ENCODE measurements at places on chromosomes 4 and X. TPM values are rescaled to one million over a fixed set of nuclear protein-coding genes. Genes with fewer than 3 reads are reported as not detected.

Gene CT45A5
- total RNA-seq, result not detected

Gene TRPC5OS
- not detected for total RNA-seq

- DNase-seq, result no peak
These were observed 43.8 kb upstream of the ARHGAP24 start for GRCh38 chr4:85431156-85431555.

Gene TMEM154
- 13.2 TPM for total RNA-seq

Gene SMIM31
- total RNA-seq, result not detected

- DNase-seq, result peak; percentile 30
These were observed 165.6 kb upstream of the HCCS start for GRCh38 chrX:10945498-10945897.

- peak; percentile 54 for DNase-seq
These were observed 69.5 kb downstream of the LARP1B start for GRCh38 chr4:128130621-128131020.

GRCh38 chr4:176839656-176840055 is 46.9 kb upstream of the VEGFC start:
- no peak for DNase-seq

Gene AFM
- not detected for total RNA-seq

- no peak for DNase-seq
These were observed 803.4 kb downstream of the TRIML1 start for GRCh38 chr4:188942606-188943005.

Gene F8A3
- not detected for total RNA-seq

DNA sequence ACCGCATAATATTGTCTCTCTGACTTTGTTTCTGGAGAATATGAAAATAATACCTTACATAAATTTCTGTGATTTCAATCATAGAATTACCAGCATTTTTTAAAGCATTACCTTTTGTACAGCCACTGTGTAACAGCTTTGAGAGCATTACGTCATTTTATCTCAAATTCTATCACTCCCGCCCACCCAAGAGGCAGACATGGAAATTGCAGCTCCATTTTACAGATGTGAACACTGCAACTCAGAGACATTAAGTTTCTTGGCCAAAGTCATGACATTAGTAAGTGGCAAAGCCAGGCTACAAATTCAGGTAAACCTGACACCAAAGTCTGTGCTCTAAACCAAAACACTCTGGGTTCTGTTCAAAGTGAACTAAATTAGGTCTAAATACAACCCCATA is 33.6 kb upstream of the KDR start:
- no peak for DNase-seq

Gene MAGEA1
- total RNA-seq, result not detected

Gene KLHL13
- total RNA-seq, result 3.1 TPM

- DNase-seq, result no peak
These were observed 177.5 kb downstream of the ZIC3 start for GRCh38 chrX:137743414-137743813.

Gene CSN1S1
- total RNA-seq, result not detected

- no peak for DNase-seq
These were observed 15.5 kb upstream of the ESX1 start for GRCh38 chrX:104270212-104270611.

Gene USP17L18
- total RNA-seq, result not detected

Gene GABRG1
- not detected for total RNA-seq

GRCh38 chrX:30777575-30777974 is 111.5 kb downstream of the TAB3 start:
- no peak for DNase-seq

Gene PCDH11X
- 0.31 TPM for total RNA-seq

Gene C4orf50
- total RNA-seq, result 0.17 TPM

Gene PJA1
- 28.9 TPM for total RNA-seq

DNA sequence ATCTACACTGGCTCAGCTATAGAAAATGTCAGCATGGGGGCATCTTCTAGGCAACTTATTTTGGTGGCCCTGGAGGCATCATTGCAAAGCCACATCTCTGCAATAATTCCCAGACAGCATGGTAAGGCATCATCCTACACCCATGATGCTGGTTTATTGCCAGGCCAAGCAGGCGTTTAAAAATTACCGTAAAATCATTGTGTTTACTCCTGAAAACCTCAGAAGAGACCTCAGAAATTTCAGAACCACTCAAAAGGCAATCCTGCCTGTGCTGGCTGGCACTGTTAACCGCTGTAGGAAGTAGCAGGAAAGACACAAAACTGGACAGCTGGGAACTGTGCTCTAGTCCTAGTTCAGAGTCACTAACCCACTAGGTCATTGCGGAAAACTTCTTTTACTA is 63.2 kb downstream of the MID1 start:
- no peak for DNase-seq

- DNase-seq, result no peak
These were observed 85.1 kb upstream of the PSAPL1 start for GRCh38 chr4:7519638-7520376.

GRCh38 chr4:45350438-45350837 is 624.1 kb upstream of the GNPDA2 start:
- DNase-seq, result peak; percentile 0

DNA sequence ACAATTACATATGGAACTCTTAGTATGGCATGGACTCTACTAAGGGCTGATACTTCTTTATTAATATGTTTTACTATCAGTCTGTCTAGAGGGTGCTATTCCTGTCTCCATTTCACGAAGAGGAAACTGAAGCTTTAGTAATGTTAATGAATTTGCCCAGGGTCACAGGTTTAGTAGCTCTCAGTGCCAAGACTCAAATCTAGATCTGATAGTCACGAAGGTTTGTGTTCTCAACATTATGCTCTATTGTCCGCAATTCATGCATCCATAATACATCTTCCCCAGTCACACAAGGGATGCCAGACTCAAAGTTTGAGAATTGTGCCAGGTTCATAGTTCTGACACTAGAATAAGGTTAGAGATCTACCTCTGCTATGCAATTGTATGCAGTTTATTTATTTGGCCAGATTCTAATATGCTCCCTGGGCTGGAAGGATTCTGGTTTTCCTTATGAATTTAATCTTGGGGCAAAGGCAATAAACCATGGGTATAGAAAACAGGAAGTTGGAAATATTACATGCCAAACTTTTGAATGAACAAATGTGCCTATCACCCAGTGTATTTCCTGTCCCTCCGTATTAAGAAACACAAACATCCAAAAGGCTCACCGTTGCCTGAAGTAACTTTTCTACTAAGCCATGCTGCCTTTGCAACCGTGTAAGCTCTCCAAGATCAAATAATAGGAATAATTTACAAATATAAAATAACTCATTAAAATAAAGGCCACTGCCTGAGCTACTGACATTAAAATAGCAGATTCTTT is 478.5 kb downstream of the INPP4B start:
- DNase-seq, result peak; percentile 35

GRCh38 chr4:139606579-139607501 is 50.8 kb upstream of the SETD7 start:
- peak; percentile 25 for DNase-seq

GRCh38 chrX:8364369-8365141 is 100.1 kb upstream of the VCX3B start:
- DNase-seq, result peak; percentile 12

DNA sequence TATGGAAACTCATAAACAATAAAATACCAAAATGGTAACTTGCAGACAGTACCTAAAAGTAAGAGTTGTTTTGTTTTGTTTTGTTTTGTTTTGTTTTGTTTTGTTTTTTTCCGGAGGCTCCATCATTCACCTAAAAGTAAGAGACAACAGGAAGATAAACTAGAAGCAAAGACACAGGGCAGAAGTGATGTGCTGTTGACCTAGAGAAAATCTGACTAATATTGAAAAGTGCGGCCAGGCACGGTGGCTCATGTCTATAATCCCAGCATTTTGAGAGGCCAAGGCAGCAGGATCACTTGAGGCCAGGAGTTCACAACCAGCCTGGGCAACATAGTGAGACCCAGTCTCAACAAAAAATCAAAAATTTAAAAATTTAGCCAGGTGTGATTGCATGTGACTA is 5.6 kb upstream of the CENPC start:
- no peak for DNase-seq

Gene HSFX2
- total RNA-seq, result not detected

- peak; percentile 15 for DNase-seq
These were observed 47.3 kb upstream of the TLR3 start for GRCh38 chr4:186021461-186022167.

DNA sequence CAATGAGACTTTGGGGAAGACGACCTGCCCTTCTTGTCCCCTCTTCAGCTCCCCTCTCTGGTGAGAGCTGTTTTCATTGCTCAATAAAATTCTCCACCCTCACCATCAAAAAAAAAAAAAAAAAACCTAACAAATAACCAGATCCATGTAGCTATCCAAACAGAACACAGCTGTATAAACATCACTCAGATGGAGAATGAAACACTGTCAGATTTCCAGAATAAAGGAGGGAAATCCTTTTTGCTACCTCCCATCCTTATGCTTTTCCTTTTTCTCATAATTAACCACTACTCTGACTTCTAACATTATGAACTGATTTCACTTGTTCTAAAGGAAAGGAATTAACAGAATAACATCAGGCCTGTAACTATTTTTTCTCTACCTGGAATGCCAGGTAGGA is 155.6 kb downstream of the PPP4R3C start:
- no peak for DNase-seq

DNA sequence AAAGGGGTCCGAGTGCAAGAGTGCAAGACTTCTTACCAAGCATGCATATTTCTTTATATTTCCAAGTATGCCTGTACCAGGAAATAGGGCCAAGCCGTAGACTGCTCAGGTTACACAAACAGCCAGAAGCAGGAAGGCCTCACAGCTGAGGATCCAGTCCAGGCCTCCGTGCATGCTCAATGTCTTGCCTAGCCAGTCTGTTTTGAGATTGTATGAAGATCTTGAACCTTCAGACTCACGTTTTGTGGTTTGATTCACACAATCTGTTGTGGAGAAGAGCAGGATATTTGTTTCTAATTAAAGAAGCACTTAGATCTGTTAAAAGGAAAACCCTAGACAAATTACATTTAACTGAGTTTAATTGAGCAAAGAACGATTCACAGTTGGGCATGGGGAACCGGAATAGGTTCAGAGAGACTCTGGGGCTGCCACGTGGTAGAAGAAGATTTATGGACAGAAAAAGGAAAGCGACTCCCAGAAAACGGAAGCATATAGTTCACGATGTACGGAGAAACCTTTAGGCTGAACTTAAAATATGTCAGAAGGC is 1.2 kb downstream of the MGST2 start:
- DNase-seq, result peak; percentile 57

Gene MAPK10
- total RNA-seq, result 4.6 TPM
